ENCODE measurements at places on chromosomes 3 and 15.

DNA sequence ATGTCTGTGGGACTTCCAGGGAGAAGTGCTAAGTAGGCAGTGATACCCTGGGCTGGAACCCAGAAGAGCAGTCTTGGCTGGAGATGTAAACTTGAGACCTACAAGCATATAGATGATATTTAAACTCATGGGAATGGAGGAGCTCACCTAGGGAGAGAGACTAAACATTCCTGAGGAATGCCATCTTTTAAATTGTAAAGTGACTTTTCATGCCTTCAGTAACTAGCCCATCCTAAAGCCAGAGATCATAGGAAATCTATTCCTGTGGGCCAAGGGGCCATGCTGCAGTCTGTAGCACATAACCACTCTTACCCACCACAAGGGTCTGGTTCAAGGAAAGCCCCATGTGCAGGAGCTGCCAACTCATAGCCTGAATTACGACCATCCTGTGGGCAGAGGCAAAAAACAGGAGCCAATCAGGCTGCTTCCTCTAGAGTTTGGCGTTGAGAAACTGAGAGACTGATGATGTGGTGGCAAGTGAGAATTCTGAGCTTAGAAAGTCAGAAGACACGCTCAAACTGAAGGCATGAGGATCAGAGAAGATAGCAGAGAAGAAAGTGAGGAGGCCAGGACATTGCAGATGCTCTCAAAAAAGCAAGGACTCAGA is 37.5 kb downstream of the CTDSPL start:
- DNase-seq: no peak

DNA sequence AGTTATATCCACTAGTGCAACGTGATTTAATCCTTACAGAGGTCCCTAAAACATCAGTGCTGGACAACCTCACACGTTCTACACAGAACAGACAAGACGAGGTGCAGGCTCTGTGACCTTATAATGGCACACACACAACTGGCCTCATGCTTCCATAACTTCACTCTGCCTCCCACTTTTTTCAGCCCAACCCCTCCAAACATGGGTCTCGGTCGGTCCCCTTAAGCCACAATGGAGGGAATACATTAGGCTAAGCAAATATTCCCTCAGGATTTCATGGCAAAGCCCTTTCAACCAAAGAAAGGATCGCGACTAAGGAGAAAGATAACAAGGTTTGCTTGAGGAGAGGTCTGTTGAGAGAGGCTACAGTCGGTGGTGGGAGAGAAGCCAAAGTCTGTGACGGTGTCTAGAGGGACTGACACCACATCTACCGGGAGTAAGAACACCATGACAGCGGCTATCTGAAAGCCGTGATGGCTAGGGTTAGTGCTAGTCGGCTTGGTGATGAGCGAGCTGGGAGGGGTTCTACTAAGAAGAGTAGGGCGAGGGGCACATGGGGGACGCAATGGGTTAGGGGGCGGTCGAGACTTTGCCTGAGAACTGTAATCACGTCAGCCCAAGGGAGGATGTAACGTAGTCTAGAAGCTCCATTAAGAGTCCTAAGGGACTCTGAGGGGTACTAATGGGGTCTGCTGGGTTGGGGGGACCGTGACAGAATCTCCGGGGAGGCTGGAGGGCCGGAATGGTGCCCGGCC is 1.0 kb downstream of the MYO9A start:
- peak; percentile 25 for DNase-seq

DNA sequence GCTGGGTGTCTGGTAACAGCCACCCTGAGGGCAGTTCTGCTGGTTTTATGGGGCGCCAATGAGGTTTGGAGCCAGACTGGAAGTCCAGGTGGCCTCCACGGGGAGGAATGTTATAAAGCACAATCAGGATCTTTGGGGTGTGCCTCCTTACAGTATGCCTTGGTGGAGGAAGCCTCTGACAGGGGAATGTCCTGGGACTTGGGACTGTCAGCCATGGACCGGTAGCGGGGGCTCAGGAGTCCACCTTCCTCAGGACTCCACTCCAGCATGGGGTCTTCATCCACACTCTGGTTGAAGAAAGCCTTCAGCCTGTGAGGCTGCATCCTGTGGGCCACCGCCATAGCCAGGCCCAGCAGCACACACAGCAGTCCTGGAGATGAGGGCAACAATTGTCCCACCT is 4.9 kb downstream of the DUOXA2 start:
- no peak for DNase-seq

DNA sequence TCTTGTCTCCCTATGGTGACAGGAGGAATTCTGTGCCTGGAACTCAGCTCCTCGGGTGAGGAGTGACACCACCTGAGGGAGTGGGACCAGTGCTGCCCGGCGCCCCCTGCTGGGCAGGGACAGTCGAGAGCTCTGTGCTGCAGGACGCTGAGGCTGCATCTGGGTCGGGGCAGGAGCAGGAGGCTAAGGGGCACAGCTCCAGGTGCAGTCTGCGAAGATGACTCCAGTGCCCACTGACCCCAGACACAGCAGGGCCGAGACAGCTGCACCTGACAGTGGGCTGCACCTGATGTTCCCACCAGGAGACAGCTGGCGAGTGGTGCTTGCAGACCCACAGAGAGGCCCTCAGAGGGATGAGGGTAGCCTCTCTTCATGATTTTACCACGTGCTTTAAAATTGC is 152.9 kb downstream of the ATP10A start:
- DNase-seq: no peak

- DNase-seq: no peak
Observed at GRCh38 chr15:94196531-94196930, 34.8 kb upstream of the MCTP2 start.

- DNase-seq: no peak
Observed at GRCh38 chr15:98547275-98547674, 101.1 kb upstream of the IGF1R start.

DNA sequence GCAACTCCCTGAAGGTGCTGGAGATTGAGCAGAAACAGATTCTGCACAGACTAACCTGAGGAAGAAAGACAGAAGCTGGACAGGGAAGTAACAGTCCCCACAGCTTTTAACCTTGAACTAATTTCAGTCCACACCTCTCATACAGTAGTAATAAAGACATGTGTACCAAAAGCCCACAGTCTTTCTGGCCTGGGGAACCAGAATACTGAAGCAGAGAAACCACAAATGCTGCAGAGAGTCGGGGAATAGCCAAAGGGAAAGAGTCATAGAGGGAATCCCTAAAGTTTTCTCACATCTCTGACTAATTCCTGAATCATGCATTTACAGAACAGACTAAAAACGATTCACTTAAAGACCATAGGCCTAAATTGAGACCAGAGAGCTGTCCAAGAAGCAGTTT is 503.4 kb upstream of the NECTIN3 start:
- no peak for DNase-seq

GRCh38 chr3:188914552-188914951 is 257.2 kb upstream of the TPRG1 start:
- DNase-seq: no peak

- DNase-seq: no peak
Observed at GRCh38 chr3:131349946-131350347, 31.6 kb upstream of the NUDT16 start.

DNA sequence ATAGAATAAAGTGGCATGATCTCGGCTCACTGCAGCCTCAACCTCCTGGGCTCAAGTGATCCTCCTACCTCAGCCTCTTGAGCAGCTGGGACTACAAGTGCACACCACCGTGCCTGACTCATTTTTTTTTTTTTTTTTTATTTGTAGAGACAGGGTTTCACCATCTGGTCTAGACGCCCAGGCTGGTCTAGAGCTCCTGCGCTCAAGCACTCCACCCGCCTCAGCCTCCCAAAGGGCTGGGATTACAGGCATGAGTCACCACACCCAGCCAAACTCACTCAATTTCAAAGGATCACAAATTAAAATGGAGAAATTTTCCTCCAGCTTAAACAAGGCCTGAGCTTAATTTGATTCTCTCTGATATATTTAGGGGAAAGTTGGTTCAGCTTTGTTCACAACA is 27.3 kb upstream of the NMB start:
- DNase-seq: no peak

DNA sequence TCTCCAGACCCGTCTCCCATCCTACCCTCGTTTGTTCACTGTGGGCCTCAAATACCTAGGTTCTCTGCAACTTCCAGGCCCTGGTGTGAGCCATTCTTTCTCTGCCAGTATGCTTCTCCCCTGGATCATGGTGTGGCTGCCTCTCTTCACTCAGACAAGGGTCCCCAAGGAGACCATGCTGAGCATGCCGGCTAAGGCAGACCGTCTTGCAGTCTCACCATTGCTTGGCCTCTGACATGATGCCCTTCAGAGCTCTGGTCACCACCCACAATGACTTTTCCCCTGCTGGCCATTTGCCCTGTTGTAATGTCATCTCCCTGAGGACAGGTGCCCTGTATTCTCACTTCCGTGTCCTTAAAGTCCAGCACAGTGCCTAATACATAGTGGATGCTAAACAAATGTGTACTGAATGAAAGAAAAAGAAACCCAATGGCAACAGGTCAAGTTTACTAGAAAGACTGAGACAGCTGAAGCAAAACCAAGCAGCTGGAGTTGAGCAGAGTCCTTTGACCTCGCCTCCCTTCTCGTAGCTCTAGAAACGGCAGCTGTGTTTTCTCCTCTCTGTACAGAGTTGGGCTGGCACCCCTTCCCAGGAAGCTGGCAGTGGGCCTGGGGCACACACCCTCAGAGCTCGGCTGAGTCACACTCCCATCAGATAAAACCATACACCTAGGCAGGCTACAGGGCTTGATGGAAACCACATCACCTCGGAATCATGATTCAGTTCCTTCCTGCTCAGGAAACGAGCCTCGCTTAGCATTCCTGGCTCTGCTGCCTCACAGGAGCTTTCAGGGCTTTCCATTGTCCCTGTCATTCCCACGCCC is 8.6 kb downstream of the TLR9 start:
- DNase-seq: peak; percentile 32

DNA sequence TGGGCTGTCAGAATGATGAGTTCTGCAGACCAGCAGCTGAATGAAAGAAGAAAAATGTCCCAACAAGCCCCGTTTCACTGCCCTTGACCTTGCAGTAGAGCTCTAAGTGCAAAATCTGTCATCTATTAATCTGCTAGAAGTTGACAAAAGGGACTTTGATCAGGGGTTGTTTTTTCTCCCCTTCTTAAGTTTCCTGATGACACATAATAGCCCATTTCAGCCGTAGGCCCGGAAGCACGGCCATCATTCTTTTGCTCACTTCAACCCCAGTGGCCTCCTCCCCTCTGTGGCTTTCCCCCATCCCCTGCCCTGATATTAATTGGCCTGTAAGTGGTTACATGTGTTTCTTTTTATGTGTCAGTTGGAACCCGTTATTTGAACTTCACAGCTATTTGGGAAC is 298.9 kb downstream of the RPLP1 start:
- DNase-seq: no peak

- DNase-seq: peak; percentile 73
Observed at GRCh38 chr15:43285609-43286037, 18.9 kb upstream of the TGM5 start.

- DNase-seq: no peak
Observed at GRCh38 chr15:89876396-89877082, 17.3 kb downstream of the AP3S2 start.

DNA sequence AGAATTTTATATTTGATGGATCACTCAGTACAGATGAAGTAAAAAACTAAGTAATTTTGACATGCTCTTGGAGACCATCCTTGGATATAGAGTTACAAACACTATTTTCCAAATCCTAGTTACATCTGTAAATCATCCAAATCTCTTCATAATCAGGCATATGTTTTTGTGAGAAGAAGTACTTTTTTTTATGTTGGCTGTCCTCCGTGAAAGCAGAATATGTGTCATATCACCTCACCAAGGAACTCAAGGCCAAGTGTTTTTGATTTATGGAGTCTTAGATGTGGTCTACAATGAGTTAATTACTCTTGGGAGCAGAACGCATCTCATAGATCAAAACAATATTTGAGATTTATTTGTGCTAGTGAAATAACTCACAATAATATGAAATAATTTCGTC is 416.5 kb upstream of the TGFBR2 start:
- no peak for DNase-seq

GRCh38 chr3:194364314-194364651 is 5.3 kb downstream of the LRRC15 start:
- no peak for DNase-seq

- no peak for DNase-seq
Observed at GRCh38 chr15:79522656-79523055, 90.5 kb downstream of the MINAR1 start.

GRCh38 chr3:187587076-187587475 is 83.1 kb downstream of the SST start:
- DNase-seq: no peak

DNA sequence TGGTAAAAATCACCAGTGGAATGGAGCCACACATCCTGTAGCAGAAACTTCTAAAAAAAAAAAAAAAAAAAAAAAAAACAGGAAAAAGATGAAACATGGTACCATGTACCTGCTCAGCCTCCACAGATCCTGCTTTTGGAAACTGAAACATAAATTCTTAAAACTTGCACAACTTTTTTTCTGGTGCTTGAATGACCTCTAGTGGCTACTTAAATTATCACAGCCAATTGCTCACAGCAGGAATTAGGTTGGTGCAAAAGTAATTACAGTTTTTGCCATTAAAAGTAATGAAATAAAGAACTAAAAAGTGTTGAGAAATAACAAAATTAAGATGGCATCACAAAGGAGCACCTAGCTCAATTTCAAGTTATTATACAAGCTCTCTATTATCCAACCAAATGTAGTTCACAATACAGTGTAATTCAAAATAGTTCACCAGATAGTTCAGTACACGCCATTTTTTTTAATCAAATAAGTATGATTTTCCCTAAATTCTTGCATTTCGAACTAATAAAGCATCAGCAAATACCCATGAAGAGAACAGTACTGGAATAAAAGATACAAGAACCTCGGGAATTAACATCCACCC is 80.6 kb downstream of the ULK4 start:
- peak; percentile 67 for DNase-seq

DNA sequence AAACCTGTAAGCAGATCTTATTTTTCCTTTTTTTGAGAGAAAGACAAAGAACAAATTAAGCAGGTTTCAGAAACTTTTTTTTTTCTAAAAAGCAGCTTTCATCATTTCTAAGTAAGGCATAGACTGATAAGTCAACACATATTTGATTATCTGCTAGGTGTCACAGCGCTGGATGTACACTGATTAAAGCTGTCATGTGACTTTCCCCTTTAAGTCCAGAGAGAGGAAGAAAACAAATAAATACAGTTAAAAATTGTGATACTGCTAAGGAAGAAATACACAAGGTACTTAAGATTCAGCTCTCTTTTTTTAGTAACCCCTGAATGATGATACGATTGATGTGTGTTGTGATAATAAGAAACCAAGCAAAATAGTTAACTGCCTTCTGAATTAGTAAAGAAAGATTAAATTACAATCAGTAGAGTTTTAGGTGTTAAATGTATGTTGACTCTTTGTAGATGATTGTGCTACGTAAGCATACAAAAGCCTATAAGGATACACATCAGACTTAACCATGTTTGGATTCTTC is 2.8 kb downstream of the GLCE start:
- no peak for DNase-seq

DNA sequence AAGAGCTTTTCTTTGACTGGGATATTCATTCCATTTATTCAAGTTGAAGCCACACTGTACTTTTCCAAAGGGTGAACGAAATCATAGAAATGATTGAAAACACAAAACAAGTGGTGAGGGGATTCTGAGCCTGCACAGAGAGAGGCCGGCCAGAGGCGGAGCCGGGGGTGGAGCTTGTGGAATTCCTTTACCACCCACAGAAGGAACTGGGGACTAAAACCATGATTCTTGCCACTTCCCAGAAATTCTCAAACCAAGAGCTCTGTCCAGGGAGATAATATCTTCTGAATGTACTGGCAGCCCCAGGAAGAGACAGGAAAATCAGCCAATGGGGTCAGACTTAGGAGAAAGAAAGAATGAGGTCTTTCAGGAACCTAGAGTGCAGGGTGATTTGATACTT is 20.8 kb downstream of the FBN1 start:
- DNase-seq: no peak

GRCh38 chr3:177893331-177893730 is 642.9 kb upstream of the KCNMB2 start:
- DNase-seq: no peak
